T-helper 22 cell (primary cell): ENCODE measurements at places on chromosomes 5 and 9.

- no peak for DNase-seq
Measured at GRCh38 chr9:123669346-123669745, 260.6 kb downstream of the DENND1A start.

GRCh38 chr5:89128092-89128491, 245.1 kb upstream of the MEF2C start:
- no peak for DNase-seq

DNA sequence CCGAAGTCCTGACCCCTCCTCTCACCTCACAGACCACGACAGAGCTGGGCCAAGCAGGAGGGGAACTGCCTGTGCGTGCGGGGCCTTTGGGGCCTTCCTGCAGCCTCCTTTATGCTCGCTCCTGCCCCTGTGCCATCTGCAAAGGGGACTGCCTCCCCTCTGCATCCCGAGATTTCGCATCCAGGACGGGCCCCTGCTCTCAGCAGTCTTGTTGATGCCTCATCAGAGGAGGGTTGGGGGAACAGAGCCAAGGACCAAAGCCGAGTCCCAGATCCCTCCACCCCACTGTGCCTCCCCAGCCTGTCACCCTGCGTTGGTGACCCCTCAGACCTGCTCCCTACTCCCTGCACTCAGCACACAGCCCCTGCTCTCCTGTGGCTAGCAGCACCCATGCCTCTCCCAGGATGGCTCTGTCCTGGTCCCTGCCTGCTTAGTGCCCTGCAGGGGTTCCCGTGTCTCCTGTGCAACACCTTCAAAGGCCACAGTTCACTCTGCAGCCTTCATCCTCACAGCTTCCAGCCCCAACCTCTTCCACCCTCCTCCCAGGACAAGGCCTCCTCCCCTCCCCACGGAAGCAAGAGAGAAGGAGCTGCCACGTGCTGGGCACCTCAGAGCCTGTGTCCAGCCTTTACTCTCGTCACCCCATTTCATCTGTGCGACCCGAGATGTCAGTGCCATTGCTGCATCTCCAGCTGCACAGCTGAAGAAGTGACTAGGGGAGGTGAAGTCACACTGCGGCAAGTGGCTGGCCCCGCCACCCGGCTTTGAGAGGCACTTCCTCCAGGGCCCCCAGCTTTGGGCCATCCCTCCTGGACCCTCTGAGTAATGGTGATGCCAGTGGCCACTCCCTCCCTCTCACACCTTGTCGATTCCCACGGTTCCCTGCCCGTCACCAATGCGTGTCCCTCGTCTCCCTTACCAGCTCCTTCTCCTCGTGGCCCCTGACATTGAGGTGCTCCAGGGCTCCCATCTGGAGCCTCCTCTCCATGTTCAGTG, 62.6 kb upstream of the LRRTM2 start:
- DNase-seq = no peak

DNA sequence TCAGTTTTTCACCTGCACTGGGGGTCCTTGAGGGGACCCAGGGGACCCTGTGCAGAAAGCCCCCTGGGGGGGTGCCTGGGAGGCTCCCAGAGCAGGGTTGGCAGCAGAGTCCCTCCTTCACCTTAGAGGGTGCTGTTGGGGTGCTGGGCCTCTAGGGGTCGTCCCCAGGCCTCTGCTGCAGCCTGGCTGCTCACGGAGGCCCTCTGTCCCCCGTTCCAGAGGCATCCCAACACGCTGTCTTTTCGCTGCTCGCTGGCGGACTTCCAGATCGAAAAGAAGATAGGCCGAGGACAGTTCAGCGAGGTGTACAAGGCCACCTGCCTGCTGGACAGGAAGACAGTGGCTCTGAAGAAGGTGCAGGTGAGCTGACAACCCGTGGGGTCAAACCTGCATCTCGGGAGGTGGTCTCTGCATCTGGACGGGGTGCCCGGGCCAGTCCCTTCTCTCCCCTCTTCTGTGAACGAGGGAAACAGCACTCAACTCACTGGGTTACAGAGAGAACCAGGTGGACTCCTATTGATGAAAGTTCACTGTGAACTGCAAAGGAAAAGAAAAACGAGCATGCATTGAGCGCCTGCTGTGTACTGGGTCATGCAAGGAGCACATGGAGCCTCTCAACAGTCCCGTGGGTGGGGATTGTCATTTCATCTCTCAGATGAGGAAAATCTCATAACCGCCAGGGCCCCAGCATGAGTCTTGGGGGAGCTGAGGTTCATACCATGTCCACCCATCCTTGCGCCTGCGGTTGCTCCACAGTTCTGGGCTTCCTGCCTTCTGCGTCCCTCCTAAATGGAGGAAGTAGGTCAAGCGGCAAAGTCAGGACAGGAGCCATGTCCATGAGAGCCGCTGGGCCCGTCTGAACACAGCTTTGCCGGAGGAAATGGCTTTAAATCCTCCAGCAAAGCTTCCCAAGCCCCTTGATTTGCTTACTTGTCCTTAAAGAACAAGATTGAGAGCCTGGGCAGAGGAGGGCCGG, 54.8 kb downstream of the NEK6 start:
- no peak for DNase-seq

DNA sequence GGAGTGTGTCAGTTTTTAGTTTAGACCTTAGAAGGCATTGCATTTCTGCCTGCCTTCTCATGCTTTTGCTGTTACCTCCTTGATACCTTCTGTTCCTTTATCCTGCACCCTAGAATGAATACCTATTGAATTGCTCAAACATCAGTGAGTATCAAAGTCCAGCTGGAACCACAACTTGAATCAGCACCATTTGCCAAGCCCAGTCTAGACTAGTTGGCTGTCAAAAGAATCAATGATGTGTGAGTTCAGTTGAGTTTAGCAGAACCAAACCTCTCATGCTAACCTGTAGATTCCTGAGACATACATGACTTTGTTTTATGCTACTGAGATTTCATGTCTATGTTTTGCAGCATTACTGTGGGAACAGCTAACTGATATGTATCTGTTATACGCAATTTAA, 116.6 kb downstream of the FAM170A start:
- DNase-seq = no peak
